ENCODE measurements at places on chromosomes 6 and 20.
A peak's percentile ranks its signal among the peaks of the same experiment; 100 is the strongest.

- no peak for DNase-seq
Observed at GRCh38 chr20:63698739-63699465, 2.5 kb downstream of the TNFRSF6B start.

GRCh38 chr6:165782134-165782533 lies 119.1 kb upstream of the PDE10A start:
- DNase-seq = no peak

- no peak for DNase-seq
Observed at GRCh38 chr6:14596410-14596809, 478.8 kb downstream of the CD83 start.

- no peak for DNase-seq
Observed at GRCh38 chr6:38262026-38262425, 377.7 kb downstream of the BTBD9 start.

DNA sequence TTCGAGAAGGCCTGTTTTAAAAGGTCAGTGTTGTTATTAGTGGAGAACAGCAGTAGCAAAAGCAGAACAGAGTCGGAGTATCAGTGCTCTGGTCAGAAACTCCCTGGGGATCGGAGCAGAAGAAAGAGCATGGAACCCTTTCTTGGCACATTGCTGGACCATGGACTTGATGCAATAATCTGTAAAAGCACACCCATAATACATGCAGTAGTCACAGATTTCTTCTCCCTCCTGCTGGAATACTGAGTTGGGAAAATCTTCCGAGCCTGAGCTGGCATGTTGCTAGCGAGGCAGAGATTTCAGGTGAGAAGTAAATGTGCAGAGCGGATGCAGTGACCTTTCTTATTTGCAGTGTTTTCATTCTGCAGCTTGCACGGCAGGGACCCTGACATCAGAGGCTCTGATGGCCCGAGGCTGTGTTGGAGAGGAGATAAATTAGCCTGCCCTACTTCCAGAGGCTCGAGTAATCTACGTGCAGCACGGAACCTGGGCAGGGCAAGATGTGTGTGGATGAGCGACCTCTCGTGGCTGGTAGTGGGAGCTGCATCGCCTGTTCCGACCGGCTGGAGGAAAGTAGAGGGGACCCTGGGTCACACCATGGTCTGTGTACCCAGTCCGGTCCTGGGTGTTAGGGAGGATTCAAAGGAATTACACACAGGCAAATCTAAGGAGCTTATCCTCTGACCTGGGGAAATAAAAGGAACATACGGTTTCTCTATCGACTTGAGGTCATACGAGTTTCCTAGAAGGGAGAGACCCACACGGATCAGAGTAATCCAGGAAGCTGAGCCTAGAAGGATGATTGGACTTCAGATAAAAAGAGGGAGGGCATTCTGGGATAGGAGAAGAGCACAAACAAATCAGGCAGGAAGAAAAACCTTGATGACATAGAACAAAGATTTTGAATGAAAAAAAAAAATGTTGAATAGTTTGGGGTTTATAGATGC lies 137.0 kb upstream of the STMND1 start:
- peak; percentile 11 for DNase-seq

- DNase-seq = no peak
Observed at GRCh38 chr20:41063442-41063841, 34.8 kb downstream of the TOP1 start.

DNA sequence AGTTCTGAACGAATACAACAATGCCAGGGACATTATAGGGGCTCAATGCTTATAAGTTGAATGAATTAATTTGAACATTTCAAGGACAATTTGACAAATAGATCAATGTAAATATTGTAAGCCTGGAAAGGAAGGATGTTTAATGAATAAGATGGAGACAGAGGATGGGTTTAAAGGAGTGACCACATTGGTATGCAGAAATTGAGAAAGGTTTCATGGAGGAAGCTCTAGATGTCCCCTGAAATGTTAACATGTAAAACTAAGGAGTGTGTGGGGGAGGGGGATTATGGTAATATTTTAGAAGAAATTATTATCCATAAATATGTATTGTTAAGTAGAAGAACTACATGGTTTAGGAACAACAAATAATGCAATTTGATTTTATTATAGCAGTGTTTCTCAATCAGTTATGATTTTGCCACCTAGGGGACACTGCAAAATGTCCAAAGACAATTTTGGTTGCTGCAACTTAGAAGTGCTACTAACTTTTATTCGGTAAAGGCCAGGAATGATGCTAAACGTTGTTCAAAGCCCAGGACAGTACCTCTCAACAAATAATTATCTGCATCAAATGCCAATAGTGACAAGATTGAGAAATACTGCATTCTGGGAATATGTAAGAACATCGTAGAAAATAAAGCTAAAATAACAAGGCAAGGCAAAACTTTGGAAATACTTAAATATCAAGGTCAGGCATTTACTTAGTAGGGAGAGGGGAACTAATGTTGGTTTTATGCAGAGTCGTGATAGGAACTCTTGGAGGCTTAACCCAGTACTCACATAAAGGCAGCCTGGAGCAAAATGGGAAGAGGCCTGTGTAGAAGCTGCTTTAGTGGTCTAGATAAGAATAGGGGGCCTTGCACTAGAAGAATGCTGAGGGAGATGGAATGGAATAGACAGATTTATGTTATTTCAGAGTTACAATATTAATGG lies 686.9 kb upstream of the CITED2 start:
- DNase-seq = no peak

DNA sequence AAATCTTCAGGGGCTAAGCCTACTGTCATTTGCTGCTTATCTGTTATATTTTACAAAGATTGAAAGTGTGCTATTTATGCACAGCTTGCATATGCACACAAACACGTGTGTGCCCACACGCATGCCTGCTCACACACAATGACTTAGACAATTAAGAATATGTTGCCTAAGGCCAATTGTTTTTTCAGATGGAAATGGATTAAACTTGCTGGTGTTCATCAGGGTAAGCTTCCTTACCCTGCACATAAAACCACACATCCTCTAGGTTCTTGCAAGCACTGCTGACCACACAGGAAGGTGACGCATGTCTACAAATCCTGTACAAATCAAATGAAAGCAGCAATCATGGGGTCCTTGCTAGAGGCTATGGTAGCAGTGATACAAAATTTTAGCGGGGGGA lies 58.4 kb downstream of the GJA10 start:
- DNase-seq = no peak

DNA sequence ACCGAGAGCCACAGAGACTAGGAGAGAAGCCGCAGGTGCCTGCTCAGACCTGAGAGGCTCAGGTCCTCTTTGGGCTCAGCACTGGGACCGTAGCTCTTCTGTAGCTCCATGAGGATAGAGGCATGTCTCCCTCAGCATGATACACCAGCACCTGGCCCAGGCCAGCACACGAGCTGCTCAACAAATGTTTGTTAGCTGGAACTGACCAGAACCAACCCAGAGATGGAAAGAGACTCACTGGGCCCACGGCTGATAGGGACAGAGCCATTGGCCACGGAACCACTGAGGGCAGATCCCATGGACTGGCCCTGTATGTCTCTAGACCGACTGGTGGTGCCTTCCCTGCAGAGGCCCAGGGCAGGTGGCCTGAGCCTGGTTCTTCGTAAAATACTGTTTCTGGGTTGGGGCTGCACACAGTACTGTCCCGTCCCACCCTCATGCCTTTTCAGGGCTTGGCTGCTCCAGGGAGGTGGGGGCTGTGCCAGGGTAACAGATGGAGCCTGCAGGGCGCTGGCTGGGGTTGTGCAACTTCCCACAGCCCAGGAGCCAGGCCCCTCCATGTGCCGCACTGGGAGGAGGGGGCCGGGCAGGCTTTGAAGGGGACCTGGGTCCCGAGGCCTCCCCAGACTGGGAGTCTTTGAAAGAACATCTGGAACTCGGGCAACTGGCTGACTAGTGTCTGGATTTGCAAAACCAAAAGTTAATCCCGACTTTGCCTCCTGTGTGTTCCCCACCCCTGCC lies 5.2 kb downstream of the C20orf204 start:
- no peak for DNase-seq

- no peak for DNase-seq
Observed at GRCh38 chr6:75204217-75204958, 1.5 kb downstream of the COL12A1 start.

DNA sequence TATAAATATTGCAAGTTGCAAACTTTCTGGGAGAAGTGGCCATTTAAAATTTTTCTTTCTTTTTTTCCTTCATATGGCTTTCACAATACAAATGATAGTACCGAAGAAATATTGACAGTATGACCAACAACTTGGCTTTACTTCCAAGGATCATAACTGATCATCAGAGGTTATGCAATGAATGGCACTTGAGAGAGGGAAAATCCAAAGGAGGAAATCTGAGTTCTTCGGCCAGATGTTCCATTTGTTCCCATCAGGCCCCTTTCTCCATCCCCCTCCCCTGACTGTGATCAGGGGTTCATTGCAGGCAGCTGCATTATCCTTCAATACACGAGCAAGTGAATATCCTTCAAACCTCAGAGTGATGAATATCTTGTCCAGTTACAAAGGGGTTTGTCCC lies 130.0 kb upstream of the UST start:
- no peak for DNase-seq

- no peak for DNase-seq
Observed at GRCh38 chr20:21189761-21190523, 64.1 kb downstream of the KIZ start.

- DNase-seq = no peak
Observed at GRCh38 chr6:12047304-12047703, 35.2 kb downstream of the HIVEP1 start.

DNA sequence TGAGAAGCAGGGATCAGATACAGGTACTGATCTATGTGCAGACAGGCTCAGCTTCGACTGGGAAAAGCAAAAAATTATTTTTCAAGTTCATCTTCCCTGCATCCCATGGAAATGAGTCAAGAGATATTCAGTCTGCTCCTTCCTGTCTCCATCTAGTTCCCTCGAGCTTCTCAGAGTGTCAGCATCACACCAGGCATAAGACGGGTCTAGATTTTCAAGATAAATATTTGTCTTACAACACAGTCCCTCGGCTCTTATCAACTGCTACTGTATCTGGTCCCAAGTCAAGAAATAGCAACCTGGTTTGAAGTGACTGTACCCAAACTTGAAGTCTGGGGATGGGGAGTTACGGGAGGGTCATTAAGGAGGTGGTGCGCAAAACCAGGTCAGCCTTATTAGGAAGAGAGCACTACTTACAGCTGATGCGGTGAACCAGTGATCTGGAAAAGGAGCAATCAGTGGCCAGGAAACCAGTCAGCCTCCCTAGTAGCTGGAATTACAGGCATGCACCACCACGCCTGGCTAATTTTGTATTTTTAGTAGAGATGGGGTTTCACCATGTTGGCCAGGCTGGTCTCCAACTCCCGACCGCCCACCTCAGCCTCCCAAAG lies 29.7 kb downstream of the ZMYND8 start:
- no peak for DNase-seq

GRCh38 chr6:137815692-137816091 lies 51.4 kb upstream of the TNFAIP3 start:
- no peak for DNase-seq

- no peak for DNase-seq
Observed at GRCh38 chr6:29724937-29725869, 2.0 kb downstream of the HLA-F start.

DNA sequence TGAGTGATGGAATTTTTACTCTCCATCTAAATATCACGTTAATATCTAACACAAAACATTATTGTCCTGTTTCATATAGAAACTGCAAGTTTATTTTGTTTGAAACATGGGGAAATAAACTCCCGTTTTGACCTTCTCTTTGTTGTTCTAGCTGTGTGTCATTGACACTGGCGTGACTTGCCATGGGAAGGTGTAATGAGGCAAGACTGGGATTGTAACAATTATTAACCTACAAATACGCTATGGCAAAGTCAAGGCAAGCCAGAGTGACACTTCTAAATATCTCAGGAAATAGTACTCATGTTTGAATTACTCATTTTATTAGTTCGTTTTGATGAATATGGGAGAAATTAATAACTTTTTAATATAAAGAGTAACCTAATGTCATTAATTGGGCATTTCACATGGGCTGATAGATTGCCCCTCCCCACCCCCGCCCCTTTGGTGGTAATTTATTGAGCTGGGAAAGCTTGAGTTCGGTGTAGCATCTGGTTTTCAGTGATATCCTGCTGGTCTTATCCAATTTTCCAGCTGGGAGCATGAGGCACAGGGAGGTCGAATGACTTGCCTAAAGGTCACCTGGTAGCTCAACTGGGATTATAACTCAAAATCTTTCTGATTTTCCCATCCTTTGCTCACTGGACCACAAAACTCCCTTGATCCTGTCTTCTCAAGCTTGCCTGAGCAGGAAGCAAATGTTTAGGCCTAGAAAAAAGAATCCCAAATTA lies 380.6 kb upstream of the JAG1 start:
- no peak for DNase-seq

DNA sequence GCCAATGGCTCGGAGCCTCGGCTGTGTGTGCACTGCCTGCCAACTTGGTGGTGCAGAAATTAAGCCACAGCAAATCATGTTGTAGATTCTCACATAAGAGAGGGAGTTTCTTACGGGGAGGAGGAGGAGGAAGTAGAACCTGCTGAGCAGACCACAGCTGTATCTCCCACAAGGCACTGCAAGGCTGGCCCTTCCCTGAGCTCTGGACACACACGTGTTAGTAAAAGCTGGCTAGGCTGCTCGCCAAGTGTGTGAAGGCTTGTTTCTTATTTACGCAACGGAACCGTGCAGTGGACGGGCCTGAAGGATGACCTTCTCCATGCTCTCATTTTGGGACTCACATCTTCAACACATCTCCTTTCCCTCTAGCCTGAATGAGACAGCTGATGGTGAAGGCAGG lies 15.7 kb upstream of the QKI start:
- no peak for DNase-seq

- no peak for DNase-seq
Observed at GRCh38 chr20:44092551-44093248, 94.3 kb downstream of the JPH2 start.

- DNase-seq = no peak
Observed at GRCh38 chr20:43936805-43937204, 22.2 kb downstream of the TOX2 start.

GRCh38 chr6:3384241-3385143 lies 72.4 kb downstream of the SLC22A23 start:
- no peak for DNase-seq

DNA sequence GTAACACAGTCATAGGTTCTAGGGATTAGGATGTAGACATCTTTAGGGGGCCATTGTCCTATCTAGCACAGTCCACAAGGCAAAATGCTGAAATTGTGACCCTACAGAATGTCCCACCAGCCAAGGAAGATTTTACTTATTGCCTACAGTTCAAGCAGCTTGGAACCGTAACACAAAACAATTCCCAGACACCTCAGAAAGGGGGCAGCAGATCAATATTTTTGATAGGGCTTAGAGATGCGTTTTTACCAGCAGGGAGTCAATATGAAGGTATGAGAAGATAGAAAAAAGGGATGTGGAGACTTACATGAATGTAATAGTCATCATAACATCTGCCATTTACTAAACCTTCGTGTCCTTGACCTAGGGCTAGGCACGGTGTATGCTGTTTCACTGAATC lies 81.0 kb downstream of the TMEM170B start:
- DNase-seq = no peak

- no peak for DNase-seq
Observed at GRCh38 chr6:136226674-136227377, 23.3 kb downstream of the MTFR2 start.

Data from cerebellar nuclear complex (tissue), 1 donor.